ENCODE measurements at places on chromosomes 1 and 21.

DNA sequence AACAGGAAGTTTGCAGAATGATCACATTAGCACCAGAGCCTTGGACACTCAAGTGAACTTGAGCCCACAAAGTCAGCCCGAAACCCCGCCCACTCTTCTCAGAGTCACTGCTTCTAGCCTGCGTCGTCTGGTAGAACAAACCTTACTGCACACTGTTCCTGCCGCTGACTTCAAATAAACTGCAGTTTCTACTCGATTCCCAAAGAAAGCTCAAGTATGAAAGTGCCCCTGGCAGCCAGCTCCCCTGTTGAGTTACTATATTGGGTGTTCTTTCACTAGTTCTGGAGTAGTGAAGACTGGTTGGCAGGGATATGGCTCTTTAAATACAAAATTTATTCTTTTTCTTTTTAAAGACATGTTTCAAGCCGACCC, 164.7 kb downstream of the GALNT2 start:
- no peak for DNase-seq

DNA sequence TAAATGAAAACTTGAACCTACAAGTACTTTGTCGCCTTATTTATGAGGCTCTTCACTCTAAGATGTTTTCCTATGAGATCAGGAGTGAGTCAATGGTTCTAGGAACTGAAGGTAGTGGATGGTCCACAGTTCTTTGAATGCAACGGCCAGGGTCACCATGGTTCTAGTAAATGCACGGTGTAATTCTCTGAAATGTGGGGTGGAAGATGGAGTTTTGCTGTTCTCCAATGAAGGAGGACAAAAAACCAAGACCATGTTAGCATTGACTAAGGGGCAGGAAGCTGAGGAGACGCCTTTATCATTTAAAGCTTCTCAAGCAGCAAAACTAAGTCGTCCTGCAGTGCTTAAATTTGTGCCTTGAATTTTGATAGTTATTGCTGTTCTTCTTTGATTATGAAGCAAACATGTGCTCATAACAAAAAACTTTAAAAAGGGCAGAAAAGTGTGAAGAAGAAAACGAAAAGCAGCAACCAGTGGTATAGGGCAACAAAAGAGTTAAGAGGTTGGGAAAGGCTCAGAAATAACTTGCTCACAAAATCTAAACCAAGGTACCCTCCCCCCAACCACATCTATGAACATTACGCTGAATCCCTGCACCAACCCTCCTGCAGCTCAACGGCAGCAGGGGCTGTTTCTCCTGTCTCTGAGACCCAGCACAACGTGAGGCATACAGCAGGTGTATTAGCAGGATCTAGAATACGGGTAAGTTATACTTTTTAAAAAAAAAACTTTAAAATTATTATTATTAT, 85.0 kb downstream of the MRPL37 start:
- no peak for DNase-seq

GRCh38 chr1:92995441-92996430, 34.5 kb upstream of the DIPK1A start:
- no peak for DNase-seq

DNA sequence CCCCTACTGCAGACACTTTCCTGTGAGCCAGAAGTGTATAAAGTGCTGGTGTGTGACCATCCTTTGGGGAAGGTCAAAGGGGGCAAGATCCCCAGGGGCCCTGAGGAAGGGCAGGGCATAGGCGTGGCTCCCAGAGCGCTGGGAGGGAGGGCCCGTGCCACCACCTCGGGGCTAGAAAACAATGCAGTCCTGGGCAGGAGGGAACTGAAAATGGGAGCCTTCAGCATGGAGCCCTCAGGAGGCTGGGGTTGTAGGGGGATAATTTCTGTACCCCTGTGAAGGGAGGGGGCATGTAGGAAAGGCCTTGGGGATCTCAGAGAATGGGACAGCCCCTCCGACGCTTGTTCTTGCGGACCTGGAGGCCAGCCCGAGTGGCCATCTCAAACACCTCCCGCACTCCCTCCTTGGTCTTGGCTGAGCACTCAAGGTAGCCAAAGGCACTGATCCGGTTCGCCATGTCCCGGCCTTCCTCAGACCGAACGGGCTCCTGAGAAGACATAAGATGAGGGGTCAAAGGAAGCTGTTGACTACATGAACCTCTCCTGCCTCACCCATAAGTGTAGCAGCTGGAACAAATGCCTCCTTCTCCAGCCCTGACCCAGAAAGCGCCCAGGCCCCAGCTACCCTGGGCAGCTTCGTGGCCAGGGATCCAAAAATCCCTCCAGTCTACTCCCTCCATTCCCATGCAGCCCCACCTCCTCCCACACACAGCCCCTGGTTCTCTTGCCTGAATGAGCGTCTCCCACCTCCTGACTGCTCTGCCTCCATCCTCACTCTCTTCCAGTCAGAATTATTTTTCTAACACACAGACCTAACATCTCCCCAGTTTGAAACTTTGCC, 5.5 kb downstream of the RHOC start:
- DNase-seq = no peak

- peak; percentile 24 for DNase-seq
These were observed 3.4 kb upstream of the KRTAP10-5 start for GRCh38 chr21:44583800-44584147.

GRCh38 chr21:21051109-21052055, 53.2 kb downstream of the NCAM2 start:
- DNase-seq = no peak

DNA sequence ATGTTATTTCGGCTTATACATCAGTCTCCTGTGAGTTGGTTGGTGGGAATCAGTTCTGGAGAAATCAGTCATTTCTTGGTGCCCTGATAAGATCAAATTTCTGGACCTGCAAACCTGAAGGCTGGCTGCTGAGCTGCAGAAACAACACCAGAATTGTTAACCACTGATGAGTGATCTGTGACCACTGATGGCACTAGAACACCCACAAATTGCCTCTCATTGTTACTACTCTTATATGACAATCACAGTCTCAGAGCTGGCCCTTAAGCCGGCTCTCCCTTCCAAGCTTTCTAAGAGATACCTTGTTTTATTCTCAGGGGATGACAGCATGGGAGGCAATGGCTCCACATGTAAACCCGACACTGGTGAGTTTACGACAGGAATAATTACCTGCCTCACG, 1.9 kb downstream of the C1orf162 start:
- DNase-seq = no peak

GRCh38 chr1:6465461-6466005, 440 bp downstream of the TNFRSF25 start:
- no peak for DNase-seq

DNA sequence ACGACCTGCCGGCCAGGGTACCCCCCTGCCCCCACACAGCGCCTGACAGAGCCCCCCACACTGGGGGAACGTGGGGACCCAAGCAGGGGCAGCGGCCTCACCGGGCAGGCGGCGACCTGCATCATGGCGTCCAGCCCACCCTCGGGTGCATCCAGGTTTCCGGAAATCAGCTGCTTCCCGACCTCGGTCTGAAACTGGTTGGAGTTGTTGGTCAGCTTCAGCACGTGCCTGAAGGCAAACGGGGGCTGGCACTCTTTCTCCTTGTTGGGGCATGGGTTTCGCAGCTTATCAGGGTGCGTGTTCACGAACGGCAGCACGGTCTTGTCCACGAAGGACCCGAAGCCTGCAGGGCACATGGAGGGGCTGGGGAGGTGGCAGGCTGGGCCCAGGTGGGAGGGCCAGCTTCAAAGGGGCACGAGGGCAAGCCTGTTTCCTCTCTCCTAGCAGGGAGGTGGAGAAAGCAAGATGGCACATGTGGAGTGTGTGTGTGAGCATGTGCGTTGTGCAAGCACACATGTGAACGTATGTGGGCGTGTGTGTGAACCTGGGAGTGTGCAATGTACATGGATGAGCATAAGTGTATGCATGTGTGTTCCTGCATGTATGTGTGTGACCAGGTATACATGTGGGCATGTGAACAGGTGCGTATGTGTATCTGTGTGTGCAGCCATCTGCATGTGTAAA, 19.2 kb downstream of the ITGB2 start:
- DNase-seq = no peak

- DNase-seq = no peak
These were observed 1185.9 kb upstream of the B3GALT2 start for GRCh38 chr1:194372266-194372665.

DNA sequence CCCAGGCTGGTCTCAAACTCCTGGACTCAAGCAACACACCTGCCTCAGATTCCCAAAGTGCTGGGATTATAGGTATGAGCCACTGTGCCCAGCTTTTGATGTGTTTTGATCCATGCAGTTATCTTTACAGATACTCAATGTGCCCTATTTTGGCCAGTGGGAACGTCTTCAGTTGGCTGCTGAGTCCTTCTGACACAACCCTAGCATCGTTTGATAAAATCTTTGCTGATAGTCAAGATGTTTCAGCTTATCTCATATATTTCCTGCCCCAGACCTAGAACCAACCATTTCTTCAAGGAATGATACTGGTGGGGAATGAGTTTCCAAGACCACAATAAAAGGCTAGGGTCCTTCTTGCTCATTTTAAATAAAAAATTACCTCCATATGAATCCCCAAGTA, 11.6 kb downstream of the POGZ start:
- DNase-seq = no peak

- DNase-seq = no peak
These were observed 292.0 kb upstream of the PLXNA2 start for GRCh38 chr1:208536212-208536611.

GRCh38 chr1:221740369-221740992, 1.4 kb downstream of the DUSP10 start:
- no peak for DNase-seq

Measured in SHP77 (cell line).